Muscle of leg (tissue), 16 donors: ENCODE measurements at places on chromosomes 12 and 14. TPM values are rescaled to one million over a fixed set of nuclear protein-coding genes. Genes with fewer than 3 reads are reported as not detected.

TAS2R46 gene
- 1.6 TPM for total RNA-seq

JPH4 gene
- 0.53 TPM for total RNA-seq

SLC25A3 gene
- 705 TPM for total RNA-seq

RNASE2 gene
- 0.13 TPM for total RNA-seq

MANSC4 gene
- total RNA-seq = not detected

SCNN1A gene
- total RNA-seq = not detected

KLRB1 gene
- 0.49 TPM for total RNA-seq

RERG gene
- total RNA-seq = 8.1 TPM

TAS2R10 gene
- total RNA-seq = 0.71 TPM

OR6C1 gene
- total RNA-seq = not detected

KITLG gene
- 17.9 TPM for total RNA-seq

PTGER2 gene
- 1.4 TPM for total RNA-seq

AP5M1 gene
- total RNA-seq = 22.9 TPM

RIC8B gene
- 13.3 TPM for total RNA-seq

TRPV4 gene
- total RNA-seq = 0.13 TPM

ACSM4 gene
- not detected for total RNA-seq

SLC2A14 gene
- 0.22 TPM for total RNA-seq

- DNase-seq = peak; percentile 32
Measured at GRCh38 chr14:103315351-103315911, 18.6 kb upstream of the EIF5 start.

GRCh38 chr14:52076334-52076733 lies 7.5 kb upstream of the NID2 start:
- no peak for DNase-seq

DNA sequence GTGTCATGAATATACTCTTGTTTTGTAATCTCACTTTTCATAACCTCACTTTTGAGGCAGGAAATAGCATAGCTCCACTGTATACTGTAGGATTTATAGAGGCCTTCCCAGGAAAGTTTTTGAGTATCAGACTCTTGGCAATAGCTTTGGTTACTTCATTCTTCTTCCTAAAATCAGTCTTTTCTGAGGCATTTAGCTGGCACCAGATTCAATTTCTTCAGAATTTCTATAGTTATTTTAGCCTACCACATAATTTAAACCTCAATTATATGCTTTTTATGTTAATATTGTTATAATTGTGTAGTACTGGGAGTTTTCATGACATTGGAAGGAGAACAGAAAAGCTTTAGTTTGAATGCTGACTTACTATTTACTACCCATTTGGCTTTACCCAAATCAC lies 322.3 kb upstream of the FAR2 start:
- no peak for DNase-seq

GRCh38 chr12:65420941-65421340 lies 142.5 kb downstream of the MSRB3 start:
- no peak for DNase-seq

DNA sequence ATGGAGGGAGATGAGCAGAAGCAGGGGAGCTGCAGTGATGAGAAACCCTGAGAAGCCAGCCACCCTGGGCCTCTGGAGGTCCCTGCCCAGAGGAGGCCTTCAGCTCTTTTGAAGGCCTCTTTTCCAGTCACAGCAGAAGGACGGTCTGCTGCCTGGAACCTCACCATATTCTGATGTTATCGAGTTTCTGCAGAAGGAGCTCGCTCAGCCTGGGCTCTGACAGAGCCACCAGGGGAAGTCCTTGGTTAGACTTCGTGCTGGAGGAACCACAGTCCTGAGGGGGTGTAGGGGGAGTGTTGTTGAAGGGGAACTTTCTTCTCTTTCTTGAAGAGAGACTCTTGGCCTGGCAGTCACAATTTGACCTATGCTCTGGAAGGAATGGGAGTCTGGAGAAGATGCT lies 25.1 kb upstream of the BATF start:
- DNase-seq = no peak

- no peak for DNase-seq
Measured at GRCh38 chr12:44362947-44363346, 513.2 kb downstream of the NELL2 start.

- DNase-seq = no peak
Measured at GRCh38 chr12:72876092-72876491, 603.9 kb downstream of the TRHDE start.

GRCh38 chr14:65789363-65789762 lies 376.8 kb downstream of the FUT8 start:
- no peak for DNase-seq

DNA sequence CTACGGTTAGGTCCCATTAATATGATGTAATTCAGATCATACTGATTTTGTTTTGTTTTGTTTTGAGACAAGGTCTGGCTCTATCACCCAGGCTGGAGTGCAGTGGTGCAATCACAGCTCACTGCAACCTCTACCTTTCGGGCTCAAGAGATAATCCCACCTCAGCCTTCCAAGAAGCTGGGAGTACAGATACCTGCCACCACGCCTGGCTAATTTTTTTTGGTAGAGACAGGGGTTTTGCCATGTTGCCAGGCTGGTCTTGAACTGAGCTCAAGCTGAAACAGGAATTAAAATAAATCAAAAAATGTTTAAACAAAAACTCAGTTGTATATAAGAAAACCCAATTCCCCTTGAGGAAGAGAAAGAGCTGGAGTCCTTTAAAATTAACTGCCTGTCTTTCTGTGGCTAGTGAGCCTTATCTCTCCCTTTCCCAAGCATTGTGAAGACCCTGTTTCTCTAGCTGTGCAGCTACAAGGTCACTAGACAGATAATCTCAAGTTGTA lies 17.7 kb upstream of the ANAPC7 start:
- DNase-seq = no peak

GRCh38 chr14:100297320-100298300 lies 8.6 kb downstream of the SLC25A29 start:
- DNase-seq = peak; percentile 95

GRCh38 chr12:56880125-56880992 lies 53.8 kb downstream of the SDR9C7 start:
- no peak for DNase-seq

GRCh38 chr14:53620890-53621289 lies 335.7 kb downstream of the BMP4 start:
- DNase-seq = peak; percentile 18

DNA sequence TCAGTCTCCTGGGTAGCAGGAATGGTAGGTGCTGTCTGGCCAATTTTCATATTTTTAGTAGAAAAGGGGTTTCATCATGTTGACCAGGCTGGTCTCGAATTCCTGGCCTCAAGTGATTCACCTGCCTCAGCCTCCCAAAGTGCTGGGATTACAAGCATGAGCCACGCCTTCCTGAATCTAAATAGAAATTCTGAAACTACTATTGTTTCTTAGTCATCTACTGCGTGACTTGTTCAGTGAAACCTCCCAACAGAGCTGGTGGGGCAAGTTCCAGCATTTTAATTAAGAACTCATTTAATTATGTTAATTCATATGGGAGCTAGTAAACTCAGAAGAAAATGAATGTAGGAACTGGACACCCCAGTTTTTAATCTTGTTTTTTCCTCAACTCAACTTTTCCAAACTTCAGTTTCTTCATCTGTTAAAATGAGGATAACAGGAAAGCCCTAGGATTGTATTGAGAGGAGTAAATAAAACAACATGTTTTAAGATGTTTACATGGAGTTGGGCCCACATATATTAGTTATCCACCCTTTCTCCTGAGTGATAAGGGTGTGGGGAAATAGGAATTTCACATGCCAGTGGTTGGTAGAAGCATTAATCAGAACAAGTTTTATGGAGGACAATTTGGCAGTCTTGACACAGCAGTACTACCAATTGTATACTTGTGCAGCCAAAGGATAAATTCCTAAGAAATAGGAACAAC lies 335.8 kb upstream of the E2F7 start:
- DNase-seq = no peak

- DNase-seq = peak; percentile 75
Measured at GRCh38 chr12:118190266-118190665, 54.3 kb downstream of the PEBP1 start.

DNA sequence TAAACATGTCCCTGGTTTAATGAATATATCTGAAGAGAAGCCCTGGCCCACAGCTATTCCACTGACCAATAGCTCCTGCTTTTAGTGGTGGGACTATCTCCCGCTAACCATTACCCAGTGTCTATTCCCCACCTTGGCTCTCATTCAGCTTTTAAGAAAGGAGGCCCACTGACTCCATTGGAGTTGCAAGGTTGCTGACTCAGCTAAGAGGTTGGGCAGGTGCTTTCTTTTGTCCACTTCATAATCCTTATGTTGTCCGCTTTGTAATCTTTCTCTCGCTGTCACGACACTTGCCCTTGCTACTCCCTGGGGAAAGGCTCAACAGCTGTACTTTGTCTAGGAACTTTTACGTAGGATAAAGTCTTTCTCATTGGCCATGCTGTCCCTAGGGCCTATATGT lies 453.4 kb upstream of the CCDC196 start:
- no peak for DNase-seq

- DNase-seq = no peak
Measured at GRCh38 chr12:117662620-117663395, 301.4 kb upstream of the NOS1 start.

DNA sequence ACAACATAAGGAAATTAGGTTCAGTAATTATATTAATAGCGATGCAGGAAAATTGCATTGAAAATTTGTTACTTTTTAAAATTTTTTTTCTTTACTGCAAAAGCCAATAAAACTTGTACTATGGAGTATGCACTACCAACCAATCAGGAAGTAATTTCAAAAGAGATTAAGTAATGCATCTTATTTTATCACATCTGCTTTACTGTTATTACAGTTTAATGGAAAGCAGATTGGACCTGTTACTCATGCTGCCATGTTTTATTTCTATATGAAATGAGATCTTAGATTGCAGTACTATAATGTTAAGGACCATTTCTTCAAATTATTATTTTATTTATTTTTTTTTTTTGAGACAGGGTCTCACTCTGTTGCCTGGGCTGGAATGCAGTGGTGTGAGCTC lies 1.7 kb upstream of the STRN3 start:
- DNase-seq = no peak

DNA sequence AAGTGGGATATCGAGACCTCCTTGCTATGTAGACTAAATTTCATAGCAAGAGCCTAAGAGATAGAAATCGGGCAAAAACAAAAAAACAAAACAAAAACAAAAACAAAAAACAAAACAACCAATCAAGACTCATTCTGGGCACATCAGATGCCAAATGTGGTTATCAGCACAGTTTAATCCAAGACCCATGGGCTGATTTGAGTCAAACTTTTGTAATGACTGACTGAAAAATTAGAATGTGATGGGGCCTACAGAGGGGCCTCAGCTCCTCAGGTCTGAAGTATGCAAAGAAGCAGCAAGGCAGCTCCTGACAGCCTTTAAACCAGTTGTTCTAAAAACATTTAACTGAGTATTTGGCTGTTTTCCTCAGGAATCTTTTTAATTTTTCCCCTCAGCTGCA lies 49.3 kb downstream of the SLC4A8 start:
- DNase-seq = no peak

DNA sequence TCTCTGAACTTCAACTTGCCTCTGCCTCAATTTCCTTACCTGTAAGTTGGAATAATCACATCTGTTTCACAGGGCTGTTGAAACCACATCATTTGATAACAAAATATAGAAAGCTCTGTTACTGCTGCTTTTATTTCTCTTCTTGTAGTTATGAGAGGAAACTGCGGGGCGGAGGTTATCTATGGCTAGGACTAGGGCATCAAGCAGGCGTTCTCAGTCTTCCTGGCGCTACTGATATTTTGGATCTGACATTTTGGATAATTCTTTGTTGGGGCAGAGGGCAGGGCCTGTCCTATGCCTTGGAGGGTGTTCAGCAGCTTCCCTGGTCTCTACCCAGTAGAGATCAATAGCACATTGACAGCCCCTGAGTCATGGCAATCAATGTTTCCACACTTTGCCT lies 3.9 kb downstream of the P3H3 start:
- DNase-seq = no peak

GRCh38 chr14:76585616-76586015 lies 175.7 kb upstream of the VASH1 start:
- DNase-seq = no peak
